Large intestine (tissue), 12 donors: ENCODE measurements at places on chromosomes 7 and 10.

DNA sequence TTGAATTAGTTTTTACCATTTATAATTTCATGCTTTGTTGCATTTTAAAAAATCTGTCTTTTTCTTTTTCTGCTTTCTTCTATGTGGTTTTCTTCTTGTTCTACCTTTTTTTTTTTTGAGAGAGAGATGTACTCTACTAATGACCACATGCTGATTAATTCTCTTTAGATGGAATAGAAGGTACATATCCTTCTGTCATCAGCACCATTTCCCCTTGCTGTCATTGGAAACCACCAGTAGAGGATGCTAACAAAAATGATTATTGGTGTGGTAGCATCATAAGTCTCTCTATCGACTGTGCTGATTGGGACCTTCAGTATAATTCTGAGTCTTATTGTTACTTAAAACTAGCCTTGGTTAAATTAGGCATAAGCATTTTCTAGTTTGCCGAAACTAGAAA is 3.6 kb downstream of the ZEB1 start:
- no peak for DNase-seq

DNA sequence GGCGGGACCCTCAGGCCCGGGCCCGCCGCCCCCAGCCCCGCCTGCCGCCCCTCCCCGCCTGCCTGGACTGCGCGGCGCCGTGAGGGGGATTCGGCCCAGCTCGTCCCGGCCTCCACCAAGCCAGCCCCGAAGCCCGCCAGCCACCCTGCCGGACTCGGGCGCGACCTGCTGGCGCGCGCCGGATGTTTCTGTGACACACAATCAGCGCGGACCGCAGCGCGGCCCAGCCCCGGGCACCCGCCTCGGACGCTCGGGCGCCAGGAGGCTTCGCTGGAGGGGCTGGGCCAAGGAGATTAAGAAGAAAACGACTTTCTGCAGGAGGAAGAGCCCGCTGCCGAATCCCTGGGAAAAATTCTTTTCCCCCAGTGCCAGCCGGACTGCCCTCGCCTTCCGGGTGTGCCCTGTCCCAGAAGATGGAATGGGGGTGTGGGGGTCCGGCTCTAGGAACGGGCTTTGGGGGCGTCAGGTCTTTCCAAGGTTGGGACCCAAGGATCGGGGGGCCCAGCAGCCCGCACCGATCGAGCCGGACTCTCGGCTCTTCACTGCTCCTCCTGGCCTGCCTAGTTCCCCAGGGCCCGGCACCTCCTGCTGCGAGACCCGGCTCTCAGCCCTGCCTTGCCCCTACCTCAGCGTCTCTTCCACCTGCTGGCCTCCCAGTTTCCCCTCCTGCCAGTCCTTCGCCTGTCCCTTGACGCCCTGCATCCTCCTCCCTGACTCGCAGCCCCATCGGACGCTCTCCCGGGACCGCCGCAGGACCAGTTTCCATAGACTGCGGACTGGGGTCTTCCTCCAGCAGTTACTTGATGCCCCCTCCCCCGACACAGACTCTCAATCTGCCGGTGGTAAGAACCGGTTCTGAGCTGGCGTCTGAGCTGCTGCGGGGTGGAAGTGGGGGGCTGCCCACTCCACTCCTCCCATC is 82.7 kb downstream of the PAX2 start:
- DNase-seq = no peak

- no peak for DNase-seq
These were observed 103.9 kb upstream of the DKK1 start for GRCh38 chr10:52210161-52210560.

DNA sequence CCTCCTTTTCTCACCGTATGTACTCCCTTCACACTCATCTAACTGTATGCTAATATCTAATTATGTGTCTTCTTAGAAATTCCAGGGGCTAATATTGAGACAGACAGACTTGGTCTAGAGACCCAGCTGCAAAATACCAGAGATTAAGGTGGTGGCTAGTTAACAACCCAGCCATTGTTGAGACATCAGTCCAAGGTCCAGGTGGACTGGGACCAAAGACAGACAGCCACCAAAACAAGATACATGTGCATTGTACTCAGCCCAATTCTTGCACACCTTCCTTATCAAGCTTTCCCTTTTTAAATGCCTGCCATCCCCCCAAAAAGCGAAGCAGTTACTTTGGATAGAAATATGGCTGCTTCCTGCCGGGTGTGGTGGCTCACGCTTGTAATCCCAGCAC is 43.3 kb upstream of the LRRN3 start:
- no peak for DNase-seq

GRCh38 chr10:12729885-12730284 is 271.6 kb downstream of the CCDC3 start:
- no peak for DNase-seq

DNA sequence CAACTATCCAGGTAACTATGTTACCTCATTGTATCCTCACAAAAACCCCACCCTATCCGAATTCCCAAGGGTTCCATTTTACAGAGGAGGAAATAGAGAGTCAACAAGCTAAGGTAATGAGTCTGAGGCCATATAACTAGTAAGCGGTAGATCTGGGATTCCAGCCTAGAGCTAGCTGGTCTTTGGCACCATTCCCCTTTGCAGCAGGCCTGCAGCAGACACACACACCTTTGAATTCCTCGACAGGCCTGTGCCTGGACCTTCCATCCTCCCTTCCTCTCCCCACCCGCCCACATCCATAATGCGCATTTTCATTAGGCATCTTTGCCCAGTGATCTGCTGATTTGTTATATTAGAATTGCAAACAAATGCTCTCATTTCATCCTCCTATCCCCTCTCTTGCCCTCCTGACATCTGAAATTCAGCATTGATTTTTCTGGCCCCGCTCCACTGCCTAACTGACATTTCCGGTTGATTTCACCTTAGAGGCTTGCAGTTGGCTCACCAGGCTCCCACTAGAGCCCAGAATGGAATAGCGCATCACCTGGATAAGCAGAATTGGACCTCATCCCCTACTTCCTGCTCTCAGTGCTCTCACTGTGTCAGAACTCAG is 129.5 kb downstream of the PLXNA4 start:
- no peak for DNase-seq

GRCh38 chr7:144584726-144585125 is 181.2 kb upstream of the NOBOX start:
- no peak for DNase-seq

GRCh38 chr7:38863601-38864291 is 45.2 kb downstream of the VPS41 start:
- peak; percentile 80 for DNase-seq

- DNase-seq = no peak
These were observed 1269.5 kb downstream of the TYW1 start for GRCh38 chr7:68266004-68266579.

- DNase-seq = no peak
These were observed 208.8 kb downstream of the STK31 start for GRCh38 chr7:23918856-23919255.

- DNase-seq = no peak
These were observed 151.5 kb upstream of the EEPD1 start for GRCh38 chr7:36001546-36001945.

DNA sequence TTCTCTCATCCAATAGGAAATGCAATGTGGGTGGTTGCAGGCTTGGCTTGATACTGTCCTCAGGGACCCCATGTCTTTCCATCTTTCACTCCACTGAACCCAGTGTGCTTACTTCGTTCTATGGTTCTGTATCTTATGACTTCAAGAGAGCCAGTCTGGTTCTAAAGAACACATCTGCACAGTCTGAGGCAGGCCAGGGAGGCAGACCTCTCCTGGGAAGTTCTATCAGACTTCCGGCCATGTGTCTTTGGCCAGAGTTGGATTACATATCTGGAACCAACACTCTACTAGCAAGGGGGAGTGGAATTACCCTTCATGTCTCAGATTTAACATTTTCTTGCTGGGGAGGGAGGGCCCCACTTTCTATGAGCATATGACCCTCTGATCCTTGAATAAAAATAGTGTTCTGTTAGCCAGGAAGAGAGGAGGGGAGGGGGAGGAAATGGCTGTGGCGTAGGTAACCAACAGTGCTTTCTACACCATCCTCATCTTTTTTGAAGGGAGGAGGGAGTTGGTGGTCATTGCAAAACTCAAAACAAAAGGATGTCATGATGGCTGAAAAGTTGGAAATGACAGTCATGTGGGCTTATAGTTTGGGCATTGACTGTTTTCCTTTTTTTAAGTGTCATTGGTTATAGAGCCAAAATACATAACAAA is 370.2 kb downstream of the GATA3 start:
- no peak for DNase-seq

GRCh38 chr10:68158031-68158430 is 48.7 kb downstream of the MYPN start:
- DNase-seq = no peak

DNA sequence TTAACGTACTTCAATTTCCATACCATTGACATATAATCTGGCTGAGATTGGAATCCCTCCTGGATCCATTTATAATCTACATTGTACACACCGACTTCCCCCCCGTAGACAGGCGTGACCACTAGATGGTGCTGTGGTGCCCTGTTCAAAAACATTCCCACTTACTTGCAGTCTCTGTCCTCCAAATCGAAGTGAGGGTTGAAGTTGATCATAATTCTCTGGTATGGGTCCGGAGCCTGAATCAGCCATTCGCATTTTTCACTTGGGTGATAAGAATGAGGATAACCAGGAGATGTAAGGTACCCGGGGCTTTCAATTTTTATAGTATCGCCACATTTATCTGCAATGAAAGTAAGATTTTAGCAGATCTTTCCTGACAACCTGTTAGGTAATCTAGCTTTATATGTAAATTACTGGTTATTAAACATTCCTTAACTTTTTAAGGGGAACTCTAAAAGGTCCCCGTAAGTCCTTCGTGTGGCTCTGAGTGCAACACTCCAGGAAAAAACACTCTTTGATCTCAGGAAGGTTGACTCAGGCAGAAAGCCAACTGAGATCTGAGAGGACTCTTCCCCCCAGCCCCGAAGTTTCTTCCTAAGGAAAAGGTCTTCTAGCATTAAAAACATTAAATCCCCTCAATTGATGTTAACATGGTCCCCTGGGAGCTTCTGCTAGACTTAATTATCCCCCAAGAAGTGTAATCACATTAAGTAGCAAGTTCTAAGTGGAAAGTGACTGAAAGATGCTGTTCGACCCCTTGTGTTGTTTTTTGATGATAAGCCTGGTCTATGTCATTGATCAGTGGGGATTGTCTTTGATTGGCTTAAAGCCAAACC is 3.7 kb downstream of the NRP1 start:
- peak; percentile 67 for DNase-seq

DNA sequence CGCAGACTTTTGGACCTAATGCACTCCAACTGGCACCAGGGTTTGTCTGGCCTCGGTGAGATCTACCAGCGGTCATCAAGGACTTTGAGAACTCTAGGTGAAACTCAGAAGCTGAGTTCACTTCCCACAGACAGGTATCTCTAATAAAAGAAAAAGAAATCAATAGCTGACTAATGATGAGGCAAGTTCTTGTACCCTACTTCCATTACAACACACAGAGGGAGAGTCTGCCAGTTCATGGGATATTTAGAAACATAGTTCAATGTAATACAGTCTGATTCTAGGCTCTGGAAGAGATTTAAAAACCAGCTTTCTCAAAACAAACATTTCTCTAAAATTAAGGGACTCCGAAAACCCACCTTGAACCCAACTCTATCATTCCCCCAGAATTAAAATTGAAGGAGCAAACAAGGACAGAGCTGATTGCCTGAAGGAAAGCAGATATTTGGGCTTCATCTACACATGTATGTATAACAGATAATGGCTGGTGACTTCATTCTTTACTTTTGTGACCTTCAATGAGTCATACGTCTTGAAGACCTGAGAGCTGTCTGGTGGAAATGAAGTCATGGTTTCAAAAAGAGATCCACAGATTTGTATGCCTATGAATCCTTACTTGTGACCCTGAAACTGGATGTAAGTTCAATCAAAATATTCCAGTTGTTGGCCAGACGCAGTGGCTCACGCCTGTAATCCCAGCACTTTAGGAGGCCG is 2.7 kb upstream of the PNLIPRP1 start:
- no peak for DNase-seq

DNA sequence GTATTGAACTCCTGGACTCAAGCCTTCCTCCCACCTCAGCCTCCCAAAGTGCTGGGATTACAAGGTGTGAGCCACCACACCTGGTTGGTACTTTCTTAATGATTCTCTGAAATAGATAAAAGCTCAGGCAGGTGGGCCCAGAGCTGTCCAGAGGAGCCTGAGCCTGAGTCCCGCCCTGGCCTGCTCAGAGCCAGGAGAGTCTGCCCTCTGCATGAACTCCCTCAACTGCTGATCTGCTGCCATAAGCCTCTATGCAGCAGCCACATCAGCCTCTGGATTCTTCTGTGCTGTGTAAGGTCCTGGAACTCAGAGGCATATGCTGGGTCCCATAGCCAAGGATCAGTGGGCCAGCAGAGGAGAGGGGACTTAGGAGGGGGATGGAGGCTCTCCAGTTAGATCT is 23.1 kb upstream of the DDIT4 start:
- peak; percentile 24 for DNase-seq

DNA sequence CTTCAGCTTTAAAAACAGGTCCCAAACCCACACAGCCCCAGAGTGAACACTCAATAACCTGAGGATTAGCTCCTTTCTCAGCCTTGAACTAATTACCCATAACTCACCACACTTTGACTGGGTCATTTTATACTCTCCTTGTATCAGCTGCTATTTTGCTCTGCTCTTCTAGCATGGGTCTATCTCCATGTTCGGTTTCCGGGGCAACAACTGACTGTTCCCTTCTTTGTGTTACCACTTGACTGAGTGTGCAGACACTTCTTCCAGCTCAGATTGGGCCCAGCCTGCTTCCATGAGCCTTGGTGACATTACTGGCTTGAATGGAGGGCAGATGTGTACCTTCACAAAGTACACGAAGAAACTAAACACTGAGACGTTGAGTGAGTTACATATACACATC is 31.5 kb upstream of the PRPS1L1 start:
- no peak for DNase-seq

DNA sequence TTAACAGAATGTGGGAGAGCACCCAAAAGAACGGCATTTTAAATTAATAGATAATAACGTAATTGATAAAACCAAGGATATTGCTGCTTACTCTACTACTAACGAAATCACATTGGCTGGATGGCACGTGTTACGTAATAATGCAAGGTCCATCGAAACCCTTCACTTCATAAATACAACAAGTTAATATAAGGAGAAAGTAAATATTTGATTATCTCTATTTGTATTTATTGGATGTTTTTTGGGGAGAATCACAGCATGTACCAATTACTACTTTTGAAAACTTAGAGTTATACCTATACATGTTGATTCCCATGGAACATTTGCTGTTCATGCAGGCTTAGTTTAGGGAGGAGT is 1.6 kb downstream of the PRKG1 start:
- no peak for DNase-seq

GRCh38 chr7:141290973-141291372 is 217.1 kb downstream of the TMEM178B start:
- DNase-seq = no peak

DNA sequence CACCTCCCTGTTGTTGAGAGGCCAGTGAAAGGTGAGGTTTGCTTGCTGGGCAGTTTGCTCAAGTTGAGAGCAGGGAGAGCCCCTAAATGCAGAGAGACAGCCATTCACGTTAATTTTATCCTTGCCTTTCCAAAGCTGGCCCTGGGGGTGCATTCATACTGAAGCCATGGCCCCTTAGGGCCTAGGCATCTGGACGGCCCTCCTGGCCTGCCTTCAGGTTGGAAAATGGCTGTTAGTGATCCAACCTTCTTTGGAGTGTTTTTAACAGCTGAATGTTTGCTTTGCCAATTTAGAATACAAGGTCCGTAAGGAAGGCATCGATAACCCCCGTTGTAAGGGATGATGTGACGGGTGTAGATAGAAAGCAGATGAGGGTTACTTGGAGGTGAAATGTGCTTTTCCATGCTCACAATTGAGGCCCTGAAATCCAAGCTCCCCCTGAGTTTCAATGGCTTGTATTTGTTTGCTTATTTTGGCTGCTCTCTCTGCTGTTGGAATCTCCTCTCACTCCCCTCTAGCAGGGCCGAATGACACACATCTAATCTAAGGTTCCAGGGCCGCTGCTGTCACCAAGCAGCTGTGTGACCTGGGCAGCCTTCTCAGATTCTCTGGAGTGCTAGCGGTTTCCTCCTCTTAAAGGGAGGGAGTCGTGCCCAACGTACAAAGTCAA is 171.6 kb upstream of the MKI67 start:
- no peak for DNase-seq
